Upper lobe of right lung (tissue), 1 donor: ENCODE measurements at places on chromosomes 12 and 14.

DNA sequence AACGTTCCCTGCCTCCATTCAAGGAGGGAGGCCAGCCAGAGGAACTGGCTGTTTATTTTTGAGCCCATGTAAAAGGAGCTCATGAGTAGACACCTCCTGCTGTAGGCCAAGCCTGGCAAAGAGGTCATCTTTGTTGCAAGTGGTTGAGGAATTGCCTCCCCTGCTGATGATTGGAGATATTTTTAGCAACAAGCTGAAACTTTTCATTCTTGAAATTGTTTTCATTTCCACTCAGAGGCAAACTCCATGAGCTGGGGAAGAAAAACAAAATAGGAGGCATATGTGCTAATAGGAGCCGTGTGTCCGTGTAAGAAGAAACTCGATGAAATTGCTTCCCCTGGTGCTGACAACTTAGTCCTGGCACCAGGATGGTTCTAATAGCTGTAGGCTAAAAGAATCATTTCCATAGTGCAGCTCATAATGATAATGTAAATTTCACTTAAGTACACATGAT lies 440.1 kb upstream of the FAR2 start:
- DNase-seq = no peak

DNA sequence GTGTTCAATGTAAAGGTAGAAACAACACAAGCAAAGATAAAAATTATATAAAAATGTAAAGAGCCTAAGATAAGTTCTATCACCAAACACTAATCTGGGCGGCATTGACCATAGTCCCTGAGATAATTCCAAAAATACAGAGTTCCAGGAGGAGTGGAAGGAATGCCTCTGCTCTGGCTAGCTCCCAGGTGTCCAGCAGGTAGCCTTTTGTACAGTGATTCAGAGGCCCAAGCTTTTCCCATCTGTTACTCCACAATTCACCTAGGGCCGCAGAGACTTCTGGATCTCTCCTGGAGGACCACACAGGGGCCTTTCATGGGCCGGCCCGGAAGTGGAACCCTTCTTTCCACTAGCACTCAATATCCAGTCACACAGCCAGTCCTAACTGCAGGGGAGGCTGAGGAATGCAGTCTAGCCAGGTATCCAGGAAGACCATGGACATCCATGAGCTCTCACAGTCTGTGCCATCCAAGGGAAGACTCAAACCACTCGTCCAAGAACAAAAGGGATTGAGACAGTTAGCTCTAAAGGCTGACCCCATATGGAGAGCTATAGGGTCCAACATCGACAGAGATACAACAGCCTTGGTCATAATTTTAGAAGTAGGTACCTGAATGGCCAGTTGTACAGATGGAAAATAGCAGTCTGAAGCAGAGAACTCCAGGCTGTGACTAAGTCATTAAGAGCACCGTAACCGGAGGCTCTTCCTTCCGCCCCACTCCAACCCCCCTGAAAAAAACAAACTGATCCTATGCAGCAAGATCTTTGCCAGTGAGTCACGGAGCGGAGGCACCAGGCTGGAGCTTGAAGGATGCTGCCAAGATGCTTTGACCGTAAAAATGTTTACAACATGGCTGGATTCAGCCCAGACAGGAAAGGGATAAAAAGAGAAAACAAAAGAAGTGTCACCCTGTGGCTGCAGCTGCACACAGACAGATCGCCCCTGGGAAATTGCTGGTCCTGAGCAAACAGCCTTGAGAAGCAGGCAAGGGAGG lies 204.8 kb downstream of the NUAK1 start:
- DNase-seq = no peak

DNA sequence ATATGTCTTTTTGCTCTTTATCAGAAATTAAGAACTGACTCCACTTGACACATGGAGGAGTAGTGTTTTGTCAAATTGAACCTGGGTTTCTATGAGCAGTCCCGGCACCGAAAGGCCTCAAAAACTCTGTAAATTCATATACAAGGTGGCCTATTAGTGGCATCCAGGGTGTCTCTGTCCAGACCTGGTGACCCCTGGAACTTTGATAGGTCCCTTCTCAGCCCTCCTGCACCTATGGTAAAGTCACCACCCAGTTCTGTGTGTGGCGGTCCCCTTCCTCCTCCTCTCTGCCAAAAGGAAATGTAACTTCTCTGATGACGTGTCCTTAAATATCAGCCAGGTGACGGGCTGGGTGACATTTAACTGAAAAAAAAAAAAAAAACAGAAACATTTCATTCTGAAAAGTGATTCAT lies 204.0 kb upstream of the FOXN3 start:
- no peak for DNase-seq

GRCh38 chr12:32089586-32089985 lies 17.1 kb upstream of the BICD1 start:
- DNase-seq = no peak

DNA sequence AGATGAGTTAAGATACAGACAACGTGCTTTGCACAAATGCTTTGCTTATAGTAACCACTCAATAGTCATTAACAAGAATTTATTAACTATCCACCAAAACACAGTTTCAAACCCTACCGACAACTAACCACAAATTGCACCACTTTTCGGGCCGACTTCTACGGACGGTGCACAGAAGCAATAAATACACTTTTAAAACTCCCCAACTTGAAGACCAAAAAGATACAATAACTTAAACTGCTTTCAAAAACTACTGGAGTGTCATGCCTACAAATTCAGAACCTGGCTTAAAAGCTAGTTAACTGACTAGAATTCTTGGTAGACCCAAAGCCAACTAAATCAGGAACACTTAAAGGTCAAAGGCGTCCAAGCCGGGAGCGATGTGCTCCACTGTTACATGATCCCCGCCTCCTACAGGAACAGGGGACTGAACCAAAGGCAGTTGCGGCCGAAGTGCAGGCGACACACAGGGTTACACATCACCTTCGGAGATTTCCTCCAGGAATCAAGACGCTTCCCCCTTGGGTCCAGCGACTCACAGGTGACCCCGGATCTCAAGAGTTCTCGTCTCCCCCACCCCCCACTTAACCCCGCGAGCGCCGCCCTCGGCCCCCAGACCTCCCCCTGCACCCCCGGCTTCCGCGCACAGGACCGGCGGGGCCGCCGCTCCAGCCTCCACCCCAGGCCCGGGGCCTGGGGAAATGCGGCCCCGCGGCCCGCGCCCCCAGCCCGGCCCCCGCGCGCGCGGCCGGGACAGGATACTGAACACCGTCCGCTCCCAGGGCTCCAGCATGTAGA lies 507 bp downstream of the SPTSSA start:
- DNase-seq = peak; percentile 79

DNA sequence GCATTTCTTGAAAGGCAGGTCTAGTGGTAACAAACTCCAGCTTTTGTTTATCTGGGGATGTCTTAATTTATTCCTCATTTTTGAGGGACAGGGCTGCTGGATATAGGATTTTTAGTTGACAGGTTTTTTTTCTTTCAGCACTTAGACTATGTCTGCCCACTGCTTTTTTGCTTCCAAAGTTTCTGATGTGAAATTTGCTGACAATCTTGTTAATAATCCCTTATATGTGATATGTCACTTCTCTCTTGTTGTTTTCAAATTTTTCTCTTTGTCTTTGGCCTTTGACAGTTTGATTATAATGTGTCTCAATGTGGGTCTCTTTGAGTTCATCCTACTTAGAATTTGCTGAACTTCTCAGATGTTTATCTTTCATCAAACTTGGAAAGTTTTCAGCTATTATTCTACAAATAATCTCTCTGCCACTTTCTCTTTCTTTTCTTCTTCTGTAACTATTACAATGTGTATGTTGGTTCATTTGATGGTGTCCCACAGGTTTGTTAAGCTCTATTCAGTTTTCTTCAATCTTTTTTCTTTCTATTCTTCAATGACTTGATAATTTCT lies 9.8 kb downstream of the ATL1 start:
- no peak for DNase-seq

DNA sequence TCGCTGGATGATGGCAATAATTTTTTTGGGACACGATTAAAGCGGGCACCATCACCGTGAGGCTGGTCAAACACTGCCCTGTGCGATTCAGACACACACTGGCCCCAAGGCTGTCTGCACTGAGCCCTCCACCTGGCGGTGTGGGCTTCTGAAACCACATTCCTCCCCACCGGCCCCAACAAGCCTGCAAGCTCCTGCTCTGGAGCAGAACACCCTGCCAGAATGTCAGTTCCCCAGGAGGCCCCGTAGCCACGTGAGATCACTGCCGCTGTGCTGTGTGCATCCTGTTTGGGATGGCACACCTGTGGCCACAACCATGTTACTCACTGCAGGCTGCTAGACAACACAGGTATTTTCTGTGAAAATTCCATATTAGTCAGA lies 7.9 kb downstream of the GSC start:
- DNase-seq = no peak

DNA sequence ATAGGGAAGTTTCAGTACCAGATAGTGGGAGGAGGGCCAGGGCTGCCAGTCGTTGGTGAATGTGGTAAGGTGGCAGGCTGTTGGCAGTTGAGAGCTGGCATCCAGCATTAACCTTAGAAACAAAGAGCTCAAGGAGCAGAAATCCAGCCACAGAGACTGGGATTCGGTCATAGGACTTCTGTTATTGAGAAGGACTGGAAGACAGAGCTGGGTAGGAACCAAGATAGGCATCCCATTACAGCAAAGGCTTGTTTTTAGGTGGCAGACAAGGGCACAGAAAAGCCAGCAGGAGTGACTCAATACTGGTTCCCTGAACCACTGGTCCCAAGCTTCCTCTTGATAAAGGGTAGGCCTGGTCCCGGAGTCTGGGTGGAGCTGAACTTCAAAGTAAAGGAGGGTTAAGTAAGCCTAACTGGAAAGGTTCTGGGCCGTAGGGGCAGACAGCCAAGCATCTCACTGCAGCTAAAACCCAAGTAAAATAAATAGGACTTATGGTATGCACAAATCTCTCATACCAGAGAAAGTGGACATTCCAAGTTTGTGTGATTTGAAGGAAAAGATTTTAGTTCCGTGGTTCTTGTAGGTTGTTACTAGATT lies 147.9 kb downstream of the ETV6 start:
- DNase-seq = no peak

- no peak for DNase-seq
These were observed 465.8 kb upstream of the SYT1 start for GRCh38 chr12:78398750-78399149.

DNA sequence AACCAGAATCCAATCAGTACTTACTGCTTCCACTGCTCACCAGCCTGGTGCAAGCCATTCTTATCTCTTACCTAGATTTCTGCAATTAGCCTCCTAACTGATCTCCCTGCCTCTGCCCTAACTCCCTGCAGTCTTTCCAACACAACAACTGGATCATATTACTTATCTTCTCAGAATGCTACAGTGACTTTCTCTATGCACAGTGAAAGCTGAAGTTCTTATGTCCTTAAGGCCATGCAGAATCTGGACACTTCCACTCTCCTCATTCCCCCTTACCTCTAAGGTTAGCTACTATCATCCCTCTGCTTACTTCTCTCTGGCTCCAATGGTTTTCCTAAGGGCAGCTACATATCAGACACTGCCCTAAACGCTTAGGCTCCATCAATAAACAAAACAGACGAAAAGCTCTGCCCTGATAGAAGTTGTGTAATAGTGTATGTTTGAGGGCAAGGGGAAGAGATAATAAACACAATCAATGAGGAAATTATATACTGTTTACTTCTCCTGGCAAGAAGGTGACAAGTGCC lies 4.0 kb downstream of the KTN1 start:
- no peak for DNase-seq

DNA sequence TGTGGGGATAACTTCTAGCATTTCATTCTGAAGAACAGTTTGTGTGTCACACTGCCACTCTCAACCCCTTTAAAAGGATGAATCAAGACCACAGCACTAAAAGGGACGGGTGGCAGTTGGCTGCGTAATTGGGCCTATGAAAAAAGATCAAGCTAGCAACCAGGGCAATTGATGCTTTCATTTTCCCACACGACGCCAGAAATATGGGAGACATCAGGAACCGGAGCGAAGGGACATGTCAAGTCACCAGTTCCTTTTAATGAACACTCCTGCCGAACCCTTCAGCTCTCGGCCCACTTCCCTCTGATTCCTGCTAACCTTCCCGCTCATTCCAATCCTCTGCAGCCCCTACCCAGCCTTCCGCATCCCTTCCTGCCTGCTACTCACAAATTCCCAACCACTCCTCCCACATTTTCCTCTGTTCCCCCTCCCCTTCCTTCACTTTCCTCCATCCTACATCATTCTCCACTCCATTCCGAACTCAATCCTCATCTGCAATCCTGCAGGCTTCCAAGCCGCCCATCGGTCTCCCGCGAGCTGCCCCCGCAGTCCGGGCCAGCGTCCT lies 753 bp downstream of the CSRNP2 start:
- no peak for DNase-seq

- no peak for DNase-seq
These were observed 8.2 kb downstream of the A2M start for GRCh38 chr12:9107542-9107873.

GRCh38 chr14:48665077-48665784 lies 920.9 kb downstream of the RPS29 start:
- no peak for DNase-seq

- DNase-seq = no peak
These were observed 37.9 kb downstream of the GLIPR1L2 start for GRCh38 chr12:75428767-75429166.

- no peak for DNase-seq
These were observed 104.0 kb downstream of the STAB2 start for GRCh38 chr12:103691063-103691462.

DNA sequence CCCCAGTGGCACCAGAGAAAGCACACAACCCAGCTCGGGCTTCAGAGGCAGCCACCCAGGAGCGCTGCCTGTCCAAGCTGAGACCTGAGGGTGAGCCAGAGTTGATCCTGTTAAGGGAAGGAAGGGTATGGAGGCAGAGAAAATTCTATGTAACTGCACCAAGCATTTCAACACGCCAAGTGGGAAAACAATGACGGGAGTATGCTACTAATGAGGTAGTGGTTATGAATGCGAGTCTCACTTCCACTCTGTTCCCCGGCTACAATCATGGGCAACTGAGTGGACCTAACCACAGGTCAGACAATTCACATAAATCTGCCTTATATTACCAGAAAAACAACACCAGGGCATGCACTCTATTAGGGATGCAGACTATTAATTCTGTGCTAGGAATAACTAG lies 9.9 kb downstream of the ATG14 start:
- DNase-seq = no peak

GRCh38 chr12:64137117-64137516 lies 85.0 kb downstream of the KICS2 start:
- no peak for DNase-seq

DNA sequence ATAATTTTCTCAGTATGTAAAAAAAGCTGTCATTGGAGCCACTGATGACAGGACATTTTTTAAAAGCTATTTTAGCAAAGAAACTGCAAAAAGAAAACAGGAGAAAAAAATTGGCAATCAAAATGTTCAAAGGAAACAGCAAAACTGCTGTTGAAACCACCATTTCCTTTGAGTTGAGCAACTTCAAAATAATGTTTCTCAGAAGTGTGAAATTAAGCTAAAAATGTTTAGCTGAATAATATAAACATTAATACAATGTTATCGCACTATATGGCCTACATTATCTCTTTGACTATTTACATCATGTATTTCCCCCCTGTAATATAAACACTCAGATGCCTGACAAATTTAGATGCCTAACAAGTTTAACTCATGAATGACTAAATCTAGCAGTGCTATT lies 23.4 kb upstream of the GLIPR1 start:
- DNase-seq = no peak

- peak; percentile 48 for DNase-seq
These were observed 13.7 kb upstream of the KRT5 start for GRCh38 chr12:52533686-52534470.

GRCh38 chr12:57522887-57523705 lies 472 bp downstream of the MBD6 start:
- DNase-seq = peak; percentile 89

GRCh38 chr12:11807458-11807857 lies 158.0 kb downstream of the ETV6 start:
- no peak for DNase-seq
